Activated CD4-positive, alpha-beta T cell treated with anti-CD3 and anti-CD28 coated beads, Interleukin-2, amount 10 ng/mL, durations not matched to agents 7 days and 5 days (primary cell): ENCODE measurements at places on chromosomes 5 and 9. TPM values are rescaled to one million over a fixed set of nuclear protein-coding genes. Genes with fewer than 3 reads are reported as not detected.

The OLFM1 gene
- total RNA-seq, result not detected

The AMBP gene
- total RNA-seq, result not detected

The FAF2 gene
- 32.3 TPM for total RNA-seq

The IL13 gene
- 2.8 TPM for total RNA-seq

The WWC1 gene
- 0.04 TPM for total RNA-seq

The PTGS1 gene
- total RNA-seq, result not detected

The GPR21 gene
- total RNA-seq, result 1.3 TPM
